Glutamatergic neuron (in vitro differentiated cells): ENCODE measurements at places on chromosomes 5 and 9. TPM values are rescaled to one million over a fixed set of nuclear protein-coding genes. Genes with fewer than 3 reads are reported as not detected.
A peak's percentile ranks its signal among the peaks of the same experiment; 100 is the strongest.

- no peaks in the 10 kb centered on the region for H3K27me3 ChIP-seq
- no peaks in the 10 kb centered on the region for H3K36me3 ChIP-seq
- H3K27ac ChIP-seq = no peak overlapping the region
- peaks cover 1% of the 10 kb centered on the region for H3K4me1 ChIP-seq
Measured at GRCh38 chr9:80804873-80805272, 884.5 kb downstream of the TLE1 start.

LEAP2 gene
- total RNA-seq = 2.5 TPM

TSLP gene
- not detected for total RNA-seq

FAM163B gene
- total RNA-seq = 0.51 TPM

- no peaks in the 10 kb centered on the region for H3K36me3 ChIP-seq
- no peak overlapping the region for H3K4me3 ChIP-seq
- no peaks in the 10 kb centered on the region for H3K4me1 ChIP-seq
- no peak for DNase-seq
- no peak overlapping the region for H3K27ac ChIP-seq
- H3K27me3 ChIP-seq = no peaks in the 10 kb centered on the region
Measured at GRCh38 chr5:87195104-87195591, 72.5 kb upstream of the RASA1 start.

PCDHGA10 gene
- total RNA-seq = 16.6 TPM

- no peak overlapping the region for H3K4me3 ChIP-seq
- no peak for DNase-seq
- H3K36me3 ChIP-seq = no peaks in the 10 kb centered on the region
- H3K27me3 ChIP-seq = peaks cover 9% of the 10 kb centered on the region
- H3K4me1 ChIP-seq = no peaks in the 10 kb centered on the region
Measured at GRCh38 chr5:134503937-134504437, 21.5 kb upstream of the JADE2 start.

- H3K27me3 ChIP-seq = peaks cover 8% of the 10 kb centered on the region
- no peak overlapping the region for H3K27ac ChIP-seq
- peaks cover 17% of the 10 kb centered on the region for H3K4me1 ChIP-seq
- DNase-seq = peak; percentile 22
Measured at GRCh38 chr9:93258818-93259489, 75.0 kb downstream of the WNK2 start.

DNA sequence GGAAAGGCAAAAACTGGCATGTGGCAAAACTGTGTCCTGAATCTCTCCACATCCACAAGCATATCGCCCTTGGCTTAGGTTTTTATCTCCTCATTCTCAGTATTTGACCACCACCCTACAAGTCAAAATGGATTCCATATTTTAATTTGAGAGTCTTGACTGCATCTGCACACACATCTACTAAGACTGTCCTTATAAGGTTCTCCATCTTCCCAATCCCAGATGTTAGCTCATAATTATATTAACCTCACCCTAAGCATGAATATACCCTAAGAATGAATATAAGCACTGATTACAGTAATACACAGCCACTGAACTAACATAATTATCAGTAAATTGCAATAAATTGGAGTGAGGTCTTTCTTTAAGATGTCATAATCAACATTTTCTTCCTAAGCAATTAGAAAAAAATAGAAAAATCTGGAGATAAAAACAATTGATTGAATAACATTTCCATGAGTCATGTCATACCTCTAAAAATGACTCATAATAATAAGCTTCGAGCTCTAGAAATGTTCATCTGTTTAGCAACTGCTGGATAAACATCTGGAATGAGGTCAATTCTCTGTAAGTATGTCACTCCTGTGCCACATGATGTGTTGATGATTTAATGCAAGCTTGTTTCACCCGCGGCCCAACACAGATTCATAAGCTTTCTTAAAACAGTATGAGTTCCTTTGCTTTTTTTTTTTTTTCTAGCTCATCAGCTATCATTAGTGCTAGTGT is 39.9 kb upstream of the PAM start:
- H3K4me1 ChIP-seq = no peaks in the 10 kb centered on the region
- no peak overlapping the region for H3K27ac ChIP-seq
- H3K4me3 ChIP-seq = no peak overlapping the region
- H3K27me3 ChIP-seq = no peaks in the 10 kb centered on the region
- no peaks in the 10 kb centered on the region for H3K36me3 ChIP-seq
